ENCODE measurements at places on chromosomes 11 and 22.

GRCh38 chr11:13338427-13339069 is 61.0 kb downstream of the BMAL1 start:
- no peak for DNase-seq

DNA sequence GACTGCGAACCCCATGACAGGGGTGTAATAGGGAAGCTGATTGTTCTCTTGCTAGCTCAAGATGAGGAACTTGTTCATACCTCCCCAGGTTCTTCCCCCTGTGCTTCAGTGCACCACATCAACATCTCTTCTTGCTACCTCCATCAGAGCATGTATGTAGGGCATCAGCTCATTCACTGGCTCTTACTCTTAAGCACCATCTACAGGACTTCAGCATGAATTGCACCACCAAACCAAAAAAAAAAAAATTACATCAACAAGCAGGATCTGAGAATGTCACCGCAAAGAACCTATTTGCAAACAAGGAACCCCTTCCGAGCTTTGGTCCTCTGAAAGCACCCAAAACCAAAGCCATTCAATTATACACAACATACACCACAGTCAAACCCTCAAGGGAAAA is 2226.5 kb upstream of the RAG2 start:
- DNase-seq, result peak; percentile 12

GRCh38 chr11:61749591-61750217 is 2.7 kb upstream of the MYRF start:
- DNase-seq, result no peak

- DNase-seq, result no peak
Observed at GRCh38 chr22:33030923-33031525, 27.2 kb downstream of the SYN3 start.

- DNase-seq, result no peak
Observed at GRCh38 chr22:41001722-41002122, 50.5 kb downstream of the RBX1 start.

GRCh38 chr22:44538518-44539315 is 40.7 kb upstream of the RTL6 start:
- no peak for DNase-seq

DNA sequence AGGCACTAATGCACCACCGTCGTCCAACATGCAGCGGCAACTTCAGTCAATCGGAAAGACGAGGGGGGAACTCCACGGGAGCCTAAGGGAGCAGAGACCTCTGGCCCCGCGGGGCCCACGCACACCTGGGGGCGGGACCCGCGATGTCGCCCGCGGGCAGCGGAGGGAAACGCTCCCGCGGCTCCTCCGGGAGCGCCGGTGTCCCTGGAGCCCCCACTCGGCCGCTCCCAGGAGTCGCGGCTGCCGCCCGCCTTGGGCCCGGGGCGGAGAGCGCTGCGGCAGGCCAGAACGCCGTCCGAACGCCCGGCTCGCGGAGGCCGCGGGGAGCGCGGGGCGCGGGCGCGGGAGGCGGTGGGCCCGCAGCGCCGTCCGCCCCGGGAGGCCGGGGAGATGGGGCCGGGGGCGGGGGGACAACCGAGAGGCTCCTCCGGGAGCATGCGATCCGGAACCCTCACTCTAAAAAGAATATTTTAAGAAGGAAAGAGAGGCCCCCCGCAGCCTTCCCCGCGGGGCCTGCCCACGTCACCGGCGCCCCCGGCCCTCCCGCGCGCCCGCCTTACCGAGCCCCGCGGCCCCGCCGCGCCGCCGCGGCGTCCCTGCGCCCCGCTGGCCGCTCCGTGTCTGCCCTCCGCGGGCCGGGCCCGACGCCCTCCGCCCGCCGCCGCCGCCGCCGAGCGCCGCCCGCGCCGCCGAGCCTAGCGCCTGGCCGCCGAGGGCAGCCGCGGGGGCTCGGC is 86.6 kb upstream of the ARHGAP32 start:
- no peak for DNase-seq

GRCh38 chr11:122769126-122769780 is 69.0 kb upstream of the CRTAM start:
- no peak for DNase-seq

GRCh38 chr11:93724089-93724488 is 17.2 kb downstream of the TAF1D start:
- DNase-seq, result no peak

GRCh38 chr11:105821781-105822180 is 200.3 kb downstream of the MSANTD4 start:
- DNase-seq, result no peak

DNA sequence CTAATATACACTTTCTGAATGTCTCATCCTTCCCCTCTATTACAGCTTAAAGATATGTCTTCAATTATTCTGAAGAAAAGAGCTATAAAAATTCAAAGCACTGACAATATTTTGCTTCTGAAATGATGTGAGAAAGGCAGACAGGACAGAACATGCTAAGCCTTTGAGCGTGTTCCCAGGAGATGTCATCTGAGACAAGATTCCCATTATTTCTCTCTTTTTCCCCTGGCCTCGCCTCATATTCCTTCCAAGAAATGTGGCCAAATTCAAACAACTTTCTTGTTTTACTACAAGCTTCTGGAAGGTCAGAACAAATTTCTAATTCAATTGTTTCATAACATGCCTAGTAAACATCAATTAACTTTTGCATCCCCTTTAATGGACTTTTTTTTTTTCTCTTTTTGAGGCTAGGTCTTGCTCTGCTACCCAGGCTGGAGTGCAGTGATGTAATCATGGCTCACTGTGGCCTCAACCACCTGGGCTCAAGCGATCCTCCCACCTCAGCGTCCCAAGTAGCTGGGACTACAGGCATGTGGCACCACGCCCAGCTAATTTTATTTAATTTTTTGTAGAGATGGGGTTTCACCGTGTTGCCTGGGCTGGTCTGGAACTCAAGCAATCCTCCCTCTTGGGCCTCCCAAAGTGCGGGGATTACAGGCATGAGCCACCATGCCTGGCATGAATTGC is 37.1 kb upstream of the NFRKB start:
- DNase-seq, result no peak

- no peak for DNase-seq
Observed at GRCh38 chr11:119030029-119030328, 698 bp downstream of the SLC37A4 start.

- DNase-seq, result peak; percentile 61
Observed at GRCh38 chr22:39478441-39478850, 21.6 kb downstream of the MGAT3 start.

GRCh38 chr11:73237471-73238290 is 19.6 kb downstream of the P2RY2 start:
- no peak for DNase-seq

GRCh38 chr22:34330432-34330831 is 410.2 kb upstream of the LARGE1 start:
- no peak for DNase-seq

GRCh38 chr11:63958008-63958407 is 16.4 kb upstream of the COX8A start:
- no peak for DNase-seq

DNA sequence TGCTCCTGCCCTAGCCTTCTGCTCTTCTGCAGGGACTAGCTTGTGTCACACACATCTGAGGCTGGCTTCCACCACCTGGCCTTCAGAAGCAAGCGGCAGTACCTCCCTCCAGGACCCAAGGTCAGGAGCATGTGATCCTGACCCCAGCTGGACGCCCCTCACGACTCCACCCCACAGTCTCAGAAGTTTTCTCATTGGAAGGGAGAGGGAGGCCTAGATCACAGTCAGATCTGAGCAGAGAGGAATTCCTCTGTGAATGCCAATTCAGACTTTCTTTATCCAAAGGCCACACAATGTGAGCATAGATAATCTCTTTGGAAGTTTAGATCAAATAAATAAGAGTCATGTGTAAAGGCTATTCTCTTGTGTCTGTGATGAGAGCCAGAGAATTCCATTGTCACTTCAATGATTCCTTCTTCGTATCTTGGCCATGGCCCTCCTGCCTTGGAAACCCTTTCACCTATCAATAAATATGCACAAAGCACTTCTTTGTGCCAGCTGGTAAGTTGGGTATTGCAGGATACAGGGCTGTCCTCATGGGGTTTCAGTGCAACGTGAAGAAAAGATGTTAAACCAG is 142.9 kb downstream of the SNX19 start:
- no peak for DNase-seq

GRCh38 chr11:103587901-103588788 is 448.3 kb upstream of the DDI1 start:
- DNase-seq, result peak; percentile 42

GRCh38 chr22:26777156-26777801 is 119.9 kb downstream of the MIAT start:
- peak; percentile 88 for DNase-seq

GRCh38 chr11:4039011-4039410 is 55.6 kb upstream of the RRM1 start:
- no peak for DNase-seq

- DNase-seq, result no peak
Observed at GRCh38 chr22:47130883-47131631, 368.6 kb downstream of the TBC1D22A start.

GRCh38 chr22:16987822-16988221 is 20.2 kb downstream of the GAB4 start:
- DNase-seq, result no peak

DNA sequence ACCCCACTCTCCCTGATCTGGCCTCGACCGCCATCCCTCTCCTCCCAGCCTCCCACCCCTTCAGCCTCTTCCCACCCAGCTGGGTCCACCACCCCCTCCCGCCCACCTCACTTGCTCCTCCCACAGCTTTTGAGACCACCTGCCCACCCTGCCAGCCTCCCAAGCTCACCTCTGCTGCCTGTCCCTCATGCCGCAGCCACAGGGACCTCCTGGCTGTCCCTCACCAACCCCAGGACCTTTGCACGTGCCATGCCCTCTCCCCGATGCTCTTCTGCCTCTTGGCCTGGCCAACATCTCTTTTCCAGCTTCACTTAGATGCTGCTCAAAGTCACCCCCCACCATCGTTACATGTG is 6.5 kb downstream of the PNPLA5 start:
- DNase-seq, result no peak

DNA sequence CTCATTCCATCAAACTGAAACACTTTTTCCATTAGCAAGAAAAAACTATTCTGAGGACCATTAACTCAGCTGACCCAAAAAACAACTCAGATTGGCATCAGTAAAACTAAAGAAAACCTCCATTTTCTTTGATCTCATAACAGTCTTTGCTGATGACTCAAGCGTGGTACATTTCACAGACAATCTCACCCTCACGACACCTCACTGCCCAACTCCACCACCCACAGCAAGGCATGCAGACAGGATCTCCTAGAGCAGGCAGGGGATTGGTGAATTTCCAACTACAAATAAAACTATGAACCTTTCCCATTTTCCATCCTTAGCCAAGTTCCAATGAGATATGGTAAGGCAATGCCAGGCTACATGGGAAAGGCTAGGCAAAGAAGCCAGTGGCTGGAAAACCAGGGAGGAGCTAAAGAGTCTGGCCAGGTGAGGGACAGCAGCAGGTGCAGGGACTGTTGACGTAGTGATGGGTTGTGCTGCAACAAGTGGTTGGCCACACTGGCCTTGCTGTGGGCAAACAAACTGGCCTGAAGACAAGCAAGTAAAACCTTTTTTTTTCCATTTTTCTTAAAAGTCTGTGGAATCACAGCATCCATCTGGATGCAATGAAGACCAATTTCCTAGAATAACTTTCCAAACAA is 97.2 kb downstream of the SERGEF start:
- no peak for DNase-seq

- no peak for DNase-seq
Observed at GRCh38 chr11:77200351-77201268, 72.6 kb downstream of the MYO7A start.

- no peak for DNase-seq
Observed at GRCh38 chr11:122154227-122154626, 38.2 kb upstream of the BLID start.

DNA sequence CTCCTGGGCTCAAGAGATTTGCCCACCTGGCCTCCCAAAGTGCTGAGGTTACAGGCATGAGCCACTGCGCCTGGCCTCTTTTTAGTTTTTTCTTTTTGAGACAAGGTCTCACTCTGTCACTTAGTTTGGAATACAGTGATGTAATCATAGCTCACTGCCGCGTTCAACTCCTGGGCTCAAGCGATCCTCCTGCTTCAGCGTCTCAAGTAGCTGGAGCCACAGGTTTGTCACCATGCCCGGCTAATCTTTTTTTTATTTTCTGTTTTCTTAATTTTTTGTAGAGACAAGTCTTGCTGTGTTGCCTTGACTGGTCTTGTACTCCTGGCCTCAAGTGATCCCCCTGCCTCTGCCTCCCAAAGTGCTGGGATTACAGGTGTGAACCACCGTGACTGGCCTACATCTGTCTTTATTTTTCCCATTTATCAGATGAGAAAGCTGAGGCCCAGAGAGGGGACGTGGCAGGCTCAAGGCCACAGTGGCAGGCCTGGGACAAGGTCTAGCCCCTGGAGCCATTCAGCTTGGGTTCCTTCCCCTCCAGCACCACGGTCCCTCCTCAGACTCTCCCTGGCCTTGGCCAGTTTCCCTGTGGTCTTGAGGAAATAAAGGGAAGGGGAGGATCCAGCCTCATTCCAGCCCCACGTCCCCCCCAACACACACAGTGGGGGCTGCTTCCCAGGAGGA is 2.8 kb upstream of the KDELR3 start:
- no peak for DNase-seq

DNA sequence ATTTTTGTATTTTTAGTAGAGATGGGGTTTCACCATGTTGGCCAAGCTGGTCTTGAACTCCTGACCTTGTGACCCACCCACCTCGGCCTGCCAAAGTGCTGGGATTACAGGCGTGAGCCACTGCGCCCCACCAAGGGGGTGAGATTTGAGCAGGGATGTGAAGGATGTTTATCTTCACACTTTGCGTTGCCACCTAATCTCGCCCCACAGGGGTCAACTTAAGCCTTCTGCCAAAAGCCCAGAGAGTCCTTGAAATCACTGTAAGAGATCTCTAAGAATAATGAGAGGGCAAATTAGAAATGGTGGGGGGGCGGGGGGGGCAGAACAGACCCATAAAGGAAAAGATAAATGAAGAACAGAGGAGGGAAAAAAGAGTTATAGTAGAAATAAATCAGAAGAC is 158.3 kb upstream of the TIMP3 start:
- DNase-seq, result no peak

DNA sequence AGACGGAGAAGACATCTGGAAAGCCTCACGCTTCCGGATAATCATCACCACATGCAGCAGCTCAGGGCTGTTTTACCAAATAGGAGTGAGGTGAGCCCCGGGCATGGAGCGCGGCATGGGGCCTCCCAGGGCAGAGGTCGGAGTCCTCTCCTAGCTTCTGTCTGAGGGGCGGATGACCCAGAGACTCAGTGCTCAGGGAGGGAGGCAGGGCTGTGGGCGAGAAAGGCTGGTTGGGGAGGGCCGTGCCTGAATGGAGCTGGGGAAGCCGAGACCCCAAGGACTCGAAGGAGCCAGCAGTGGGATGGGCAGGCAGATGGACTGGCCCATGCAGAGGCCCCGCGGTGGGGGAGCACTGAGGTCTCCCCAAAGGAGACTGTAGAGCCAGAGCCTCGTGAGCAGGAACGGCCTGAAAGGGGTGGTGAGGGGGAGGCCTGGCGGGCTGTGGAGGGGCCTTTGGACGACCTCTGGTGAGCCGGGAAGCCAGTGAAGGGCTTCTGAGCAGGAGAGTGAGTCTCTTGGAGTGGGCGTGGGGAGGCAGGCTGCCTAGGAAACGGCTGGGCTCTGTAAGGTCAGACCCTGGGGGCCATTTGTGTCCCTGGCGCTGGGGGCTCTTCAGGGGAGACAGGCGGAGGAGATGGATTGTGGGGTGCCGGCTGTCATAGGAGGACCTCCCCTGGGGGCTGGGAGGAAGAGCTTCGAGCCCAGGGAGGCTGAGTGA is 24.7 kb upstream of the PANX2 start:
- DNase-seq, result no peak
